ENCODE measurements at places on chromosomes 11 and 22. TPM values are rescaled to one million over a fixed set of nuclear protein-coding genes. Genes with fewer than 3 reads are reported as not detected.

DNA sequence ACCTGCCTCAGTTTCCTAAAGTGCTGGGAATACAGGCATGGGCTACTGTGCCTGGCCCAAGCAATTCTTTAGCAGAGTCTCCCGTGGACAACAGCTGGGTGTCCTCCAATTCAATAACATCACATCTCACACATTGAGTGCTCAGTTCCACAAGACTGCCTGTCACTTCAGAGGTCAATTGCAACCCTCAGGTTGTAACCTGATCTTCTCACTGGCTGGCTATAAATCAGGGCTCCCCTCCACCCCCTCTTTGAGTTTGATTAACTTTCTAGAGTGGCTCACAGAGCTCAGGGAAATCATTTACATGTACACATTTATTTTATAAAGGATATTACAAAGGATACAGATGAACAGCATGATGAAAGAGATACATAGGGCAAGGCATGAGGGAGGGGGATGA, 68.1 kb downstream of the MCHR1 start:
- no peak for DNase-seq

DNA sequence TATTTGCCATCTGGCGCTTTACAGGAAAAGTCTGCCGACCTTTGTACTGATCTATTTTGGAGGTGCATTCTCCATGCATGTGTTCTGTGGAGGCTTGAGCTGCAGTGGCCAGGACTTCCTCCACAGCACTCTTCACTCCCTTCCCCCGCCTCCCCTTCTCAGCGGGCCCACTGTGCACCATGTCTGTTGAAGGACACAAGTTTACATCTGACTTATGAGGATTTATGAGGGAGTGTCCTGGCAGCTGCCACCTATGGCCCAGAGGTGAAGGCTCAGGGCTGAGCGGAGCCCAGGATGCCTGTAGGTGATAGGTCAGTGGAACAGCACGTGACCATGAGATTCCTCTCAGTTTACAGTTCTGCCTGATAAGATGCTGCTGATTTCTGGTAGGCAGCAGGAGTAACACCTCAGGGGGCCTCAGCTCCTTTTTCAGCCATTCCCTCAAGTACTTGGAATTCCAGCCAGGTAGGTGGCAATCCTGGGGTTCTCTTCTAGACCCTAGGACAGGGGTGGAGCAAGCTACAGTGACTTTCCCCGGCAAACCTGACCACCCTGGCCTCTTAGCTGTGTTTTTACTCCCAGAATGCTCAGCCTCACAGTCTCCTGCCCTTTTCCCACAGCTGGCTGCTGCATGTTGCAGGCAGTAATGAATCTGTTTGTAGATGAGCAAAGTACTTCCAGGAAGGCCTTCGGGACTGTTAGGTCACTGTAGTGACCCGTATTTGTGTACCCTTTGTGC, 59.9 kb downstream of the PPFIBP2 start:
- DNase-seq = no peak

GRCh38 chr22:44037519-44038375, 13.6 kb downstream of the PARVB start:
- DNase-seq = peak; percentile 41

Gene PRR33
- total RNA-seq = 4.4 TPM

DNA sequence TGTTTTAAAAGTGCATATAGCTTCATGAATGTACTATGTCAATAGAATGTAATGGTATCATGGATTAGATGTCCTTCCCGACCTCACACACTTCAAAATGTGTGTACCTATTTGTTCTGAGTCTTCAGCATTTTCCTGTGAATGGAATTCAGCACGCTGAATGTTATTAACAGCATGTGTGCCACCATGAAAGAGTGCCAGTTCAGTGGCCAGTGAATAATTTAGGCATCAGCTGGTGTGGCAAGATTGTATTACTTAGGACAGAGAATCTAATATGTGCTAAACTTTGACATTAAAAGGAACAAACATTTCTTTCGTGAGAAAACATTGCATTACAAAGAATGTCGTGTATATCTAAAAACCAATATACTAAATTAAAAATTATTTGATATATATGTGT, 46.4 kb downstream of the HIPK3 start:
- DNase-seq = no peak

DNA sequence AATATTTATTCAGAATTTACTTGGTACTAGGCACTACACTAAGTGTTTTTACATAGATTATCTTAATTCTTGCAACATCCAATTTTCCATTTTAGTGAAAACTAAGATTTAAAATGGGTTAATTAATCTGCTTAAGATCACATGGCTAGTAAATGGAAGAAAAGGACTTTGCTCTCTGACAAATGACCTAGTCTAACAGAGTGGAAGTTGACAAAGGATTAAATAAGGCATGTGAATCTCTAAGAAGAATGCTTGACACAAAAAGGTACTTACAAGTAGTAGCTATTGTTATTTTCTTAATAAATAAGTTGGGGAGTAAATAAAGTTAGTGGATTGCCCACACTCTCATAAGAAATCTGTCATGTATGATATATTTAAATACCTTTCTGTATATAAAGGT, 584.8 kb downstream of the DLG2 start:
- no peak for DNase-seq

Gene BTBD18
- not detected for total RNA-seq

DNA sequence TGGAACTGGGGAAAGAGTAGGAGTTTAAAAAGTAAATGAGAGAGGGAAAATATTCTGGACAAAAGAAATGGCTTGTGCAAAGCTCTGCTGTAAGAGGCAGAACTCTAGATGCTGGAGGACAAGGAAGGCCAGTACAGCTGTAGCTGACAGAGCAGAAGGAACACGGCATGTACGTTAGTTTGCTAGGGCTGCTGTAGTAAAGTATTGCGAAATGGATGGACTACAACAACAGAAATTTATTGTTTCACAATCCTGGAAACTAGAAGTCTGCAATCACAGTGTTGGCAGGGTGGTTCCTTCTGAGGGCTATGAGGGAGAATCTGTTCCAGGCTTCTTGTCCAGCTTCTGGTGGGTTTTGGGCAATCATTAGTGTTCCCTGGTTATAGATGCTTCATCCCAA, 454.4 kb downstream of the NTM start:
- no peak for DNase-seq

GRCh38 chr22:29312218-29313125, 3.0 kb downstream of the RASL10A start:
- no peak for DNase-seq

DNA sequence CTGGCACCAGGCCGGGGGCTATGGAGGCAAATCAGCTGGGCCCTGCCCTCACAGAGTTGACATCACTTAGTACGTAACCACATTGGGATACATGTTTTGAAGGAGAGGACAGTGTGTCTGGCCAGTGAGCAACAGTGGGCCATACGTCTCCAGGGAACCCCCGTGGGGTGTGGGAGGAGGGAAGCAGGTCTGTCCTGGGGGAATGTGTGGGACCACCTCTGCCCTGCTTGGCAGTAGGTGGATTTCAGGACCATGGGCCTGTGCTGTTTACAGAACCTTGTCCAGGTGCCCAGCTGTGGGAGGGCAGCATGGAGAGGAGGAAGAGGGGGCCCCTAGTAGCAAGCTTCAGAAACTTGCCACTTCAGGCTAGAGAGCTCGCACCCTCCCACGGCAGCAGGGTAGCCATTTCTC, 21.0 kb downstream of the P2RY2 start:
- DNase-seq = no peak

DNA sequence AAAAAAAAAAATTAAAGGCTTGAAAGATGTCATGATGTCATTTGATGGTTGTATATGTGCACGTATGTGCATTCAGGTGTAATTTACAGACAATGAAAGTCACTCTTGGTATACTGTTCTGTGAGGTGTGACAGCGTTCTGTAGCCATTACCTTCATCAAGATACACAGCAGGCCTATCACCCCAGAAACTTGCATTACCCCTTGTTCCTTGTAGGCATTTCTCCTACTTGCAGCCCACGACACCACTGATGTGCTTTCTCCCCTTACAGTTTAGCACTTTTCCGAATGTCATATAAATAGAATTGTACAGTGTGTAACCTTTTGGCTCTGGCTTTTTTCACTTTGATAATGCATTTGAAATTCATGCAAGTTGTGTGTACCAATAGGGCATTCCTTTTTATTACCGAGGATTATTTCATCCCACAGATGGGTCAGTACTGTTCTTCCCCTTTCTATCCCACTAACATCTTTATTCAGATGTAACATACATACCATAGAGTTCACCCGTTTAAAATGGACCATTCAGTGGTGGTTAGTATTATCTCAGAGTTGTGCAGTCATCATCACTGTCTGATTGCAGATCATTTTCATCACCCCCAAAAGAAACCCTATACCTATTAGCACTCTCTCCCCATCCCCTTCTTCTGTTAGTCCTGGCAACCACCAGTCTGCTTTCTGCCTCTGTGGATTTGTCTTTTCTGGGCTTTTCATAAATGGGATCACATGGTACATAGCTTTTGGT, 30.3 kb downstream of the BCR start:
- DNase-seq = no peak

DNA sequence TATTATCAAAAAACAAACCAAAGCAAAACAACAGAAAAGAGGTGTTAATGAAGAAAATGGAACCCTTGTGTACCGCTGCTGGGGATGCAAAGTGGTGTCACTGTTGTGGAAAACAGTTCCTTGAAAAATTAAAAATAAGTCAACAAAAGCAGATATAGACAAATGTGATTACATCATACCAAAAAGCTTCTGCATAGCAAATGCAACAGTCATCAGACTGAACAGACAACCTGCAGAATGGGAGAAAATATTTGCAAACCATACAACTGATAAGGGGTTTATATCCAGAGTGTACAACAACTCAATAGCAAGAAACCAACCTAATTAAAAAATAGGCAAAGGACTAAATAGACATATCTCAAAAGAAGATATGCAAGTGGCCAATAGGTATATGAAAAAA, 22.9 kb upstream of the CARS1 start:
- no peak for DNase-seq

DNA sequence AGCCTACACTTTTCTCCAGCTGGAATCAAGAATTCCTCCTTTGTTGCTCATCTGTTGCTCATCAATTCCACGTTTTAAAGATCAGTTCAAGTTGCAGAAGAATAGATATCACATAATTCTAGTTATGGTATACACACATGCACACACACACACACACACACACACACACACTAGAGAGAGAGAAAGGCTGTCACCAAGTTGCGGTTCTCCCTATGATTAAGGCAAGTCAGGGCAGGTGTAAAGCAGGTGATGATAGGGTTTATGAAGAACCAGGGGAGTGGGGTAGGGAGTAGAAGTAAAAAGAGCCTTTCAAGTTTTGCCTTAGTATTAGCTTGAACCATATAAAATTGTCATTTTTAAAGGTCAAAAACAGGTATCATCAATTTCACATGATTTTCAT, 31.7 kb upstream of the TMPRSS4 start:
- DNase-seq = no peak

DNA sequence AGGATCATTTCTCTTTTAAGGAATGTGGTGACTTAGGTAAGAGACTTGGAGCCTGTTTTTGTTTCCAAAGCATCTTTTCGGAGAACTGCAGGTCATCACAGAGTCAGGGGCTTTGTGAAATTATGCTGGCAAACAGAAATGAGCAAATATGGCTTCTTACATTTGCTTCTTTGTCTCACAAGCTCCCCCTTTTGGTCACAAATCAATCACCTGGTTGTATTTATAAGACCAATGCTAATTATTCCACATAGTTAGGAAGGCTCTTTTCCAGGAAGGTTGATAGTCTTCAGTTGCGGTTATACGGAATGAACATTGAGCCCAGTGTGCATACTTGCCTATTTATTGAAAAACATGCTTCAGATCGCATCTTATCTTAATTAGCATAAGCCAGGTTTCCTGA, 34.6 kb upstream of the CEP126 start:
- no peak for DNase-seq

DNA sequence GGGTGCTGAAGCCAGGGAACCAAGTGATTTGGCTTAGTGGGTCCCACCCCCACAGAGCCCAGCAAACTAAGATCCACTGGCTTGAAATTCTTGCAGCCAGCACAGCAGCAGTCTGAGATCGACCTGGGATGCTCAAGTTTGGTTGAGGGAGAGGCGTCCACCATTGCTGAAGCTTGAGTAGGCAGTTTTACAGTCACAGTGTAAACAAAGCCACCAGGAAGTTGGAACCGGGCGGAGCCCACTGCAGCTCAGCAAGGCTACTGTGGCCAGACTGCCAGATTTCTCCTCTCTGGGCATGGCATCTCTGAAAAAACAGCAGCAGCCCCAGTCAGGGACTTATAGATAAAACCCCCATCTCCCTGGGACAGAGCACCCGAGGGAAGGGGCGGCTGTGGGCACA, 424.1 kb upstream of the TENM4 start:
- DNase-seq = no peak

DNA sequence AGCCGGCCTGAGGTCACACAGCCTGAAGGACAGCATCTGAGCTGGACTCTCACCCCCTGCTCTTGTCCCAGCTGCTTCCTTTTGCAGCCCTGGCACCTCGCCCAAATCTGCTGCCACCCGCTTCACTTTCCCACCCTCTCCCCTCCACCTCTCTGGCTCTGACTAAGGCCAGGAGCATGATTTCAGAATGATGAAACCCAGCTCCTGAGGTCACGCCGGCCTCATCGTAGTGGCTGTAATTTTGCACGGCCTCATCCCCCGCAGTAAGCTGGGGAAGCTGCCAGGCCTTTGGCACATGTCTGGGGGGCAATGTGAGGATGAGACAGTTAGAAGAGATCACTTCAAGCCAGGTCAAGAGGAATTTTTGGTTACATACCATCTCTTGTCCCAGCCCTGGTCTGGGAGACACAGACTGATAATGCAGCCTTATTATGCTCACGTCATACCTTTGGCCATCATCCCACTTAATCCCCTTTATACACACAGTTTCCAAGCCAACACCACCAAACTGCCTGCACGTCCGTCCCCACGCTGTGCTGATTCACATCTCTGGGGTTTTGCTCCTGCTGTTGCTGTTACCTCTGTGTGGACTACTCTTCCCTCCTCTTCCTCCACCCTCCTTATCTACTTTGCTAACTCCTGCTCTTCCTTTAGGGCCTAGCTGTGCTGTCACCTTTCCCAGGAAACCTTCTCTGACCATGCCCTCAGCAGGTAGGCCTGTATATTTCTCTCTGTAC, 58.1 kb downstream of the CHRDL2 start:
- peak; percentile 88 for DNase-seq

DNA sequence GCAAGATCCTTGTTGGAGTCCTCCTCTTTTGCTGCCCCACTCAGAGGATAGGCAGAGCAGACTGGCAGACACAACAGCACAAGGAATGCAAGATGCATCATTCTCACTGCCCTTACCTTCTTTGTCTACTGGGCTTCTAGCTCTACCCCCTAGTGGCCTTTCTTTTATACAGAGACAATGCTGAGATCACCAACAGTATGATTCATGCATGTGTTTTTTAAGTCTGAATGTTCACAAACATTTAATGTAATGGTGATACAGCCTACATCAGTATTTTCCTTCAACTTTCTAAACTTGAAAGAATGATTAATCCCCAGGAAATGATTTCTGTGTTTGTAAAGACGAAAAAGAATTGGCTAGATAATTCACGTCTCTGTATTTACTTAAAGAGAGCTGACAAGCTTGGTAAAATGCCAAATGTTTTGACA, at the start of gene MMP10:
Gene MMP10, minus strand, starts transcription at position 138 of the 428 bp plus-strand sequence. Its CDS starts 37 bp downstream, at position 101.
- no peak for DNase-seq

- no peak for DNase-seq
Observed at GRCh38 chr22:49815641-49816091, 12.0 kb downstream of the BRD1 start.
